ENCODE measurements at places on chromosomes 11 and 22.

GRCh38 chr11:123253911-123254310 is 58.9 kb upstream of the CLMP start:
- H3K27me3 ChIP-seq = no peaks in the 10 kb centered on the region
- H3K27ac ChIP-seq = no peak overlapping the region
- no peak for DNase-seq
- no peak overlapping the region for H3K4me3 ChIP-seq
- H3K4me1 ChIP-seq = no peaks in the 10 kb centered on the region

- peaks cover 34% of the 10 kb centered on the region for H3K4me1 ChIP-seq
- DNase-seq = peak; percentile 45
- no peak overlapping the region for H3K4me3 ChIP-seq
- no peaks in the 10 kb centered on the region for H3K36me3 ChIP-seq
Observed at GRCh38 chr11:12088047-12088481, 22.3 kb upstream of the MICAL2 start.

GRCh38 chr11:35173011-35173511 is 34.1 kb downstream of the CD44 start:
- no peak overlapping the region for H3K4me3 ChIP-seq
- H3K4me1 ChIP-seq = peaks cover 7% of the 10 kb centered on the region
- H3K27me3 ChIP-seq = no peaks in the 10 kb centered on the region
- no peak for DNase-seq

DNA sequence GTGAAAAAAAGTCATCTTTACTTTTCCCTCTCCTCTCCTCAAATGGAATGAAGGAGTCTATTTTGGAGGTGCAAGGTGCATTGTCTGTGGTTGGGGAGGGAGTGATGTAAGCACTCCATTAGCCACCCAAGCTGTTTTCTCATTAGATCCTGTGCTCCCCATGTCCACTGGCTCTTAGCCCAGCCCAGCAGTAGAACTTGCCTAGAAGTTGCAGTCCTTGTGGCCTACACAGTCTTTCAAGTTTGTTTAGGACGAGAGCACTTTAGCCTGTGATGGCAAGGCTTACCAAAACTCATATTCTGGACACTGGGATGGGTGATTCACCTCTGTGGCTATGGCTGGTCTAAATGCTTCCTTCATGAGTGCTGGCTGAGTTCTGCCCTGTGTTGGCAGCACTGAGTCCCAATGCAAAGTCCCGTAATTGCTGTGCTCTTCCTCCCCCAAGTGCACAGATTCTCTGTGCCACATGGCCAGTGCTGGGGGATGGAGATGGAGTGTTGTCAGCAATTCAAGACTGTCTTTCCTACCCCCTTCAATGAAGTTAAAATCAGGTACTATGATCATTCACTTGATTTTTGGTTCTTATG is 15.8 kb downstream of the SLC22A25 start:
- H3K27me3 ChIP-seq = no peaks in the 10 kb centered on the region
- no peaks in the 10 kb centered on the region for H3K4me1 ChIP-seq
- no peak for DNase-seq
- H3K4me3 ChIP-seq = no peak overlapping the region
- H3K27ac ChIP-seq = no peak overlapping the region

DNA sequence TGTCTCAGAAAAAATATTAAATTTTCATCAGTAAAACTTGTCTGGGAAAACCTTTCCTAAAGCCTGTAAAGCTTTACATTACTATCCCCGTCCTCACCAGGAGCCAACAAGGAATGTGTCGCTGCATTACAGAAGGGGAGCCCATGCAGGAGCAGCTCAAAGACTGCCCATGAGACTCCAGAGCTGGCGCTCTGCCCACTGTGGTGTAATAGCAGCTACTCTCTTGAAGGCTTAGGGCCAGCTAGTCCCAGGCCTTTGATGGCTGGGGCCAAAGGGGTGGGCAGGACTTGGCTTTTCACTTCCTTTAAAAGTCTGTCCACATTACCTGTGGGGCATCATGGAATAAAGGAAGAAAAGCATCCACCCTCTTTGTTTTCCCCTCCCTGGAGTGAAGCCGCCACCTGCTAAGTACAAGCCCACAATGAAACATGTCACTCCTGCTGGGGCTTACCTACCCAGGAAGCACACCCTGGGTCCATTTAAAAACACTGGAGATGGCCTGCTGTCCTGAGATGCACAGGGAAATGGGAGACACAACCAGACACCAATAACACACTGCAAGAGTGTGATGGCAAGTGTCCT is 150.7 kb downstream of the ADAMTS15 start:
- H3K27me3 ChIP-seq = no peaks in the 10 kb centered on the region
- no peak for DNase-seq

- H3K27ac ChIP-seq = peak overlapping the region; percentile 82
- H3K36me3 ChIP-seq = peaks cover 21% of the 10 kb centered on the region
- H3K4me1 ChIP-seq = peaks cover 41% of the 10 kb centered on the region
- H3K4me3 ChIP-seq = no peak overlapping the region
Observed at GRCh38 chr11:64357904-64358535, 942 bp upstream of the RPS6KA4 start.

DNA sequence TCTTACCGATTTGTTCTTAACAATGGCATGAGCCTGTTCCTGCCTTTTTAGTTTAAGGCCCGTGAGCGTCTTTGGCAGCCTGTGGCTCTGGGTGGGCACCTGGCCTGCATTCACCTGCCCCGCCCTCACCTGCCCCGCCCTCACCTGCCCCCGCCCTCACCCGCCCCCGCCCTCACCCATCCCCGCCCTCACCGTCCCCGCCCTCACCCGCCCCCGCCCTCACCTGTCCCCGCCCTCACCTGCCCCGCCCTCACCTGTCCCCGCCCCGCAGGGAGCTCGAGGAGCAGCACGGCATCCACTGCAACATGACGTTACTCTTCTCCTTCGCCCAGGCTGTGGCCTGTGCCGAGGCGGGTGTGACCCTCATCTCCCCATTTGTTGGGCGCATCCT is 14.2 kb downstream of the GATD1 start:
- H3K27me3 ChIP-seq = no peaks in the 10 kb centered on the region
- H3K36me3 ChIP-seq = peaks cover 77% of the 10 kb centered on the region
- no peak overlapping the region for H3K4me3 ChIP-seq

GRCh38 chr11:26688701-26689100 is 33.2 kb downstream of the SLC5A12 start:
- H3K27ac ChIP-seq = no peak overlapping the region
- no peak overlapping the region for H3K4me3 ChIP-seq
- no peak for DNase-seq
- no peaks in the 10 kb centered on the region for H3K27me3 ChIP-seq

DNA sequence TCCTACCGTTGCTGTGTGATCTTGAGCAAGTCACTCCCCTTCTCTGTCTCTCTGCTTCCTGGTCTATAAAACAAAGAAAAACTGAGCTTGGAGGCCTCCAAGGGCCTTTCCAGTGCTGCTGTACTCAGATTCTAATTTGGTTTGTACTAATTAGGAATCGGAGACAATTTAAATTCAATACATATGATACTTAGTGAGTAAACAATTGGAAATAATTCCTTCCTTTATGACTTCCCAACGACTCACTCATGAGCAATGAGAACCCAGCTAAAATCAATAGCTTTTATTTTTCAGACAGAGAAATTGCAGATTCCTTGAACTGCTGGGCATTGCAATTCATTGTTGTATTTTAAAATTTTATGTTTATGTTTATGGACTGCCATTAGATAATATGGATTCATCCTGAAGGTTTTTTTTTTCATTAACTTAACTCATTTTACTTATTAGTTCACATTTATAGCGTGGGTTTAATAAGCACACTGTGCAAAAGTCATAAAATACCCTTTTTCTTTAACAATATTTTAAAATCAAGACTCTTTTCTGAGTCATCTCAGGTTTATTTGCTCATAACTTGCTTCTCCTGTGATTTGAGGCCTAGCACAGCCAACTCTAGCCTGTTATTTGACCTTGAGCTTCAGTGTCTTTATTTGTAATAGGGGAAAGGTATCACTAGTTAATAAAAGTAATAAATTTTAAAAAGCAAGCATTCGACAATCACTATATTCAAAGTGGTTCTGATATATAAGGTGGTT is 95.8 kb downstream of the TP53I11 start:
- no peak overlapping the region for H3K4me3 ChIP-seq
- H3K4me1 ChIP-seq = peaks cover 6% of the 10 kb centered on the region
- no peaks in the 10 kb centered on the region for H3K36me3 ChIP-seq
- no peak for DNase-seq
- H3K27me3 ChIP-seq = no peaks in the 10 kb centered on the region

DNA sequence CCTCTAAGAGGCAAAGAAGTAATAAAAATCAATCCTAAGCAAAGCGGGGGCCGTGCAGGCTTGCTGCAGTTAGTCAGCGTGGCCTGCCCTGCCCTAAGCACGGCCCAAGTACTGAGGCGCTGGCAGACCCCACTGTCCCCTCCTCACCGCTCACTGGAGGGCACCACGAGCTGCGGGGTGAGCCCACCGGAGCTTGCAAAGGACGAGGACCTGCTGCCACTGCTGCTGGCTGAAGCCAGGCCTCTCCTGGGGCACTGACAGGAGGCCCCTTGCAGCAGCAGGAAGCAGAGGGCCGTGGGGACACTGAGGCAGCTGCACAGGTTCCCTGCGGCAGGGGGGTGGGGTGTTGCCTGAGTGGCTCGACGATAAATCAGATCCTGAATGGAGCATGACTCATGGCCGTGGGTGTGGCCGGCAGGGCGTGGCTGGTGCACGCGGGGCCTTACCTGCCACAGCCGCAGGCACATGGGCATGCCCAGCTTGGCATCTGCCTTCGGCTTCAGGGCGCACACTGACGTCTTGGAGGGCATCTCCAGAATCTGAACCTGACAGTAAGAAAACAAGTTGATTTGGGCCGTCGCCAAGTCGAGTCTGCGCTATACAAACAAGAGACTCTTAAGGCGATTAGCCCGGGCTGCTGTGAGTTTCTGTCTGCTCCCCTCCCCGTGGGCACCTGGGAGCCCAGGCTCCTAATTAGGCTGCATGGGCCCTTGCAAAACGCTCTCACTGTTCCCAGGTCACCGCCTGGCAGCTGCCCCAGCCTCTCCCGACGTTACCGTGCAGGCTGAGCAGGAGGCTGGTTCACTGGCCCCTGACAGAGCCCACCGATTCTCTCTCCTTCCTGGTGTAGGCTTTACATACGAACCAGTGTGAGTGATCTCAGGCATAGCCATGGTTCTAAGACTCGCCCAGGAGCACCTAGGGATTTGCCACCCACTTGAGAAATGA is 45.9 kb downstream of the TBX1 start:
- H3K36me3 ChIP-seq = peaks cover 2% of the 10 kb centered on the region
- DNase-seq = peak; percentile 30
- H3K27ac ChIP-seq = no peak overlapping the region

DNA sequence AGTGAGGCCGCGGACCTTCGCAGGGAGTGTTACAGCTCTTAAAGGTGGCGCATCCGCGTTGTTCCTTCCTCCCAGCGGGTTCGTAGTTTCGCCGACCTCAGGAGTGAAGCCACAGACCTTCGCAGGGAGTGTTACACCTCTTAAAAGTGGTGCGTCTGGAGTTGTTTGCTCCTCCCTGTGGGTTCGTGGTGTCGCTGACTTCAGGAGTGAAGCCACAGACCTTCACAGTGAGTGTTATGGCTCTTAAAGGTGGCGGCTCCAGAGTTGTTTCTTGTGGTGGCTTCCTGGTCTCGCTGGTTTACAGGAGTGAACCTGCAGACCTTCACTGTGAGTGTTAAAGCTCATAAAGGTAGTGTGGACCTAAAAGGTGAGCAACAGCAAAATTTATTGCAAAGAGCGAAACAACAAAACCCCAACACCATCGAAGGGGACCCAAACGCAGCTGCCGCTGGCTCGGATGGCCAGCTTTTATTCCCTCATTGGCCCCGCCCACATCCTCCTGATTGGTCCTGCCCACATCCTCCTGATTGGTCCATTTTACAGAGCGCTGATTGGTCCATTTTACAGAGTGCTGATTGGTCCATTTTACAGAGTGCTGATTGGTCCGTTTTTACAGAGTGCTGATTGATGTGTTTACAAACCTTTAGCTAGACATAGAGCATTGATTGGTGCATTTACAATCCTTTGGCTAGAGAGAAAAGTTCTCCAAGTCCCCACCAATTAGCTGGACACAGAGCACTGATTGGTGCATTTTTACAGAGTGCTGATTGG is 1.2 kb upstream of the TMEM45B start:
- H3K4me3 ChIP-seq = no peak overlapping the region
- no peak for DNase-seq
- H3K27me3 ChIP-seq = peaks cover 9% of the 10 kb centered on the region
- H3K27ac ChIP-seq = no peak overlapping the region
- H3K4me1 ChIP-seq = peaks cover 6% of the 10 kb centered on the region

GRCh38 chr11:9750551-9750950 is 86.7 kb downstream of the SWAP70 start:
- no peak overlapping the region for H3K27ac ChIP-seq
- H3K27me3 ChIP-seq = no peaks in the 10 kb centered on the region
- peaks cover 3% of the 10 kb centered on the region for H3K4me1 ChIP-seq
- H3K36me3 ChIP-seq = peaks cover 25% of the 10 kb centered on the region
- DNase-seq = peak; percentile 90
- no peak overlapping the region for H3K4me3 ChIP-seq

- no peaks in the 10 kb centered on the region for H3K27me3 ChIP-seq
- no peak overlapping the region for H3K4me3 ChIP-seq
- peak overlapping the region; percentile 86 for H3K27ac ChIP-seq
Observed at GRCh38 chr22:42078469-42079318, 806 bp upstream of the SMDT1 start.

DNA sequence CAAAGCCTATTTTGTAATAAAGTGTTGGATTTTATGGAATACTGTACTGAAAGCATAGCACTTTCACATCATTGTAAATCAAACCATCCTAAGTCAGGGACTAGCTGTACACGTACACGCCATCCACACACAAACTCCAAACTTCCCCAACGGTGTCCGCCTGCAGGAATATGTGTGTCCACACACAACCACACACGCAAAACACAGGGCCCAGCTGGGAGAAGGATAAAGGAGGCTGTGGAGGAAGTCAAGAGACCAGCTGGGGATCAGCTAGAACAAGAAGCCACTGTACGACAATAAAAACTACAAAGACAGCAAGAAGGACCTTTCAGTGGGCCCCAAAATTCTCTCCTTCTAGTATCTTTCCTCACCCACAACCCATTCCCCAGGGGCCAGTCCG is 1.6 kb downstream of the TRIM29 start:
- peaks cover 2% of the 10 kb centered on the region for H3K4me1 ChIP-seq
- no peak overlapping the region for H3K4me3 ChIP-seq
- H3K27ac ChIP-seq = no peak overlapping the region
- no peaks in the 10 kb centered on the region for H3K36me3 ChIP-seq
- DNase-seq = no peak

DNA sequence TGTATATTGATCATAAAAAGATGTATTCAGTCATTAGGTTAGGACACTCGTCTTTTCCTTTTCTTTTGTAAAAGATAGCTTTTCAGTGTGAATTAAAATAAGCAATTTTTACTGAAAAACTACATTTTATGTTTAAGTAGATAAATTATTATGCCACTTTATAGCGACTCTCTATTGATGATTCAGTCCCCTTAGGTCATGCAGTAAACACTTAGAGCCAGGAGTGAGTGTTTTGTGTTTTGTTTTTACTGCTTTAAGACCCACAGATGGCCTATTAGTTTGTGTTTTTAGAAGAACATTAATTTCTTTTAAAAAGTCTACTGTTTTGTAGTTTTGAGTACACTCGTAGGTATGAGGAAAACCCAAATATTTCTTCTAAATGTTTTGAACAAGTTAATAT is 86.6 kb downstream of the YAP1 start:
- no peak overlapping the region for H3K27ac ChIP-seq
- H3K4me3 ChIP-seq = no peak overlapping the region
- no peaks in the 10 kb centered on the region for H3K27me3 ChIP-seq
- no peaks in the 10 kb centered on the region for H3K4me1 ChIP-seq
